ENCODE measurements at places on chromosomes 1 and 21.

- peak; percentile 88 for DNase-seq
These were observed 9.1 kb upstream of the SLC19A1 start for GRCh38 chr21:45551316-45551715.

- DNase-seq = no peak
These were observed 18.2 kb upstream of the PADI2 start for GRCh38 chr1:17137441-17137840.

DNA sequence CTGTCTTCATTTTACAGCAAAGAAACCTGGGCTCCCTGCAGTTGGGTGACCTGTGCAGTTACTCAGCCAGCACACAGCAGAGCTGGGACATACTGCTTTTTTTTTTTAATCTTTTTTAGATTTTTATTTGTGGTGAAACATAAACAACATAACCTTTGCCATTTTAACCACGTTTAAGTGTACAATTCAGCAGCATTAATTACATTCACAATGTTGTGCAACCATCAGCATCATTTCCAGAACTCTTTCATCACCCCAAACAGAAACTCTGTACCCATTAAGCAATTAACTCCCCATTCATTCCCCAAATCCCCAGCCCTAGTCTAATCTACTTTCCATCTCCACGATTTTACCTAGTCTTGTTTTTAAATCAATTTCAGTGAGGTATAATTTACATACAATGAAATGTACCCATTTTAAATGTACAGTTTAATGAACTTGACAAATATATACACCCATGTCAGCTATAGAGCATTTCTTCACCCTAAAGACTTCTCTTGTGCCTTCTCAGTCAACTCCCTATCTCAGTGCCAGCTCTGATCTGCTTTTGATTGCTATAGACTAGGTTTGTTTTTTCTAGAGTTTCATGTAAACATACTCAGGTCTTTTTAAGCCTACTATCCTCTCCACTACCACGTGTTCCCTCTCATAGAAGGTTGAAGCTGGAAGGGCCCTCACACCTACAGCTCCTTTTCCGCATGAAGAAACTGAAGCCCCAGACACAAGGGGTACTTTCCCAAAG lies 37.8 kb upstream of the C8B start:
- DNase-seq = no peak

GRCh38 chr21:39599191-39599970 lies 13.4 kb upstream of the B3GALT5 start:
- DNase-seq = no peak
